G401 (cell line): ENCODE measurements at places on chromosomes 6 and 20. TPM values are rescaled to one million over a fixed set of nuclear protein-coding genes. Genes with fewer than 3 reads are reported as not detected.
A peak's percentile ranks its signal among the peaks of the same experiment; 100 is the strongest.

- no peak for DNase-seq
Measured at GRCh38 chr6:143369971-143370370, 80.5 kb downstream of the ADAT2 start.

GRCh38 chr6:125956506-125957390 lies at the start of gene HINT3:
TSS of gene HINT3 (plus strand) at chr6:125956770. CDS start at chr6:125956978, 208 bp downstream.
- peak; percentile 98 for DNase-seq

DNA sequence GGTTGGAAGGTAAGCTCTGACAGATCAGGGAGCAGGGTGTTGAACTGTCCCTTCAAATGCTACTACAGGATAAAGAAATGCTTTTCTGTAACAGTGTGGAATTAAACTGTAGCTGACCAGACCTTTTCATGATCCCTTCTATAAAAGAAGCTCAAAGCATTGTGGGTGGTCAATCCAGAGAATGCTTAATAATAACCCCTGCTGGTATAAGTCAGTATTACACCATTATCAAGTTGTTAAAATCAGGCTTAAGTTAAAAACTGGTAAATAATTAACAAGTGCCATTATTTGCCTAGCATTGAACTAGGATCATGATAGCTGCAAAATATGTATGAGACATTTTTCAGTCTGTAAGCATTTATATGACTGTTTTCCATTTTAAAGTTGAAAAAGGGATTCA lies 468.9 kb downstream of the PKHD1 start:
- no peak for DNase-seq

- DNase-seq = no peak
Measured at GRCh38 chr20:17660667-17661066, 21.4 kb downstream of the RRBP1 start.

- DNase-seq = peak; percentile 94
Measured at GRCh38 chr20:36454698-36455427, 86.5 kb upstream of the MYL9 start.

DNA sequence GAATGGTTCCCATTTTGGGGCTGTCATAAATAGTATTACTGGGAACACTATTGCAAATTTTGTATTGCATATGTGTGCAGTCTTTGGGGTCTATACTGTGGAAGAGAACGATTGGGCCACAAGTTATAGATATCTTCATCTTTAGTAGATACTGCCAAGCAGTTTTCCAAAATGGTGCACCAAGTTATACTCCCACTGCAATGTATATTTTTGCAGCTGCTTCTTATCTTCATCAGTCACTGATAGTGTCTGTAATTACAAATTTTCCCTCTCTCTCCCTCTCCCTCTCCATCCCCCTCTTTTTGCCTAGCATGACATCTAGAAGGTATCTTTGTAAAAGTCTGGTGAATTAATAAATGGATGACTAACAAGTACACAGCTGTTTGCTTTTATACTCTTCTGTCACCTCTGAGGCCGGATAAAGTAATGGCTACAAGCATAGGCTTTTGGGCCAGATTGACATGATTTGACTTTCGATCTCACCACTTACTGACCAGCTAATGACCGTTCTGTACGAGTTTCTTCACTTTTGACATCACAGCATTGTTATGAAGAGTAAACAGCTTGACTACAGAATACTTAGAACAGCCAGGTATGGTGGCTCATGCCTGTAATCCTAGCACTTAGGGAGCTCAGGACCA lies 113.3 kb upstream of the SLC2A12 start:
- no peak for DNase-seq

GRCh38 chr6:30213957-30214656 lies 901 bp upstream of the TRIM26 start:
- peak; percentile 81 for DNase-seq

C6orf118 gene
- not detected in 2 replicates for total RNA-seq

STXBP5 gene
- 9.6 and 14.1 TPM in 2 replicates for total RNA-seq

TENT5A gene
- 0.03 and 0.18 TPM in 2 replicates for total RNA-seq
